ENCODE measurements at places on chromosomes 13 and 19.

- no peak for DNase-seq
These were observed 5.8 kb downstream of the HSPBP1 start for GRCh38 chr19:55273978-55274707.

GRCh38 chr13:56659041-56659471 is 481.7 kb upstream of the PRR20A start:
- DNase-seq, result peak; percentile 44

DNA sequence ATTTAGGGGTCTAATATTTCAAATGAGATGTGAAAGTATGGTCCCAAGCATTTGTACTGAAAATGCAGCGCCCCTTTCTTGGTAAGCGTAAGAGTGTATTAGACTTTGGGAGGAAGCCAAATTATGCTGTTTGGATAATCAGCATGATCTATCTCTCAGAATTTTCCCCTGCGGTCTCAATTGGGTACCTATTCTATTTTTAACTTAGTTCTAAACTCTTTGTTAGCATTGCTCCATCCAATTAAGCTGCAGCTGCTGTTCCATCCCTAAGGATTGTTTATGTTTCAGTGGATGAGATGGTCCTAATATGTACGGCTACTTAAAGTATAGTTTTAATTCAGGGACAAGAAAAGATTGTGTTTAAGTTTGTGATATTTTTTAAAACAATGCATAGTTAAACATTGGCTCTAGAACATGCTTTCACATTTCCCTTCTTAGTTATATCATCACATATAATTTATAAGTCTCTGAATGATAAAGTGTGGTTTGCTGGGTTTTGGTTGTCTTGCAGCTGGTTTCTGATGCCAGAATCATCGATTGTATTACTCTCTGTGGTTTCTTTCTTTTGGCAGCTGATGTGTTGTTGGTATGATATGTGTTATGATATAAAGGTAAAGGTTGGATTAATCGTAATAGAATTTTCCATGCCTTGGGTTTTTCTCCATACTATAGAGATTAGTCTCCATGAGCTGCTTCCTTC is 15.0 kb downstream of the POLR1D start:
- DNase-seq, result no peak

DNA sequence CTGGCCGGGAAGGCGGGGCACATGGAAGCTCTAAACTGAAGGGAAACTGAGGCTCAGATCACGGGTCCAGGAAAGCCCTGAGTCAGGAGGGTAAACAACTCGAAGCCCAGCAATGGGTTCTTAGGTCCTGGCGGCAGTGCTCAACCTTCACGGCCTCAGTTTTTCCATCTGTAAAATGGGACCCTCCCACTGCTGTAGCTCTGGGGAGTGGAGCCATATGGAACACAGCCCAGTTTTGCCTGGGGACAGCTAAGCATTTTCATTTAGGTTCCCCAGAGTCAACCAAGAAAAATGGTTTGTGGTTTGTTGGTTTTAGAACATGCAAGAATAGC is 30.4 kb downstream of the CEBPG start:
- peak; percentile 10 for DNase-seq

DNA sequence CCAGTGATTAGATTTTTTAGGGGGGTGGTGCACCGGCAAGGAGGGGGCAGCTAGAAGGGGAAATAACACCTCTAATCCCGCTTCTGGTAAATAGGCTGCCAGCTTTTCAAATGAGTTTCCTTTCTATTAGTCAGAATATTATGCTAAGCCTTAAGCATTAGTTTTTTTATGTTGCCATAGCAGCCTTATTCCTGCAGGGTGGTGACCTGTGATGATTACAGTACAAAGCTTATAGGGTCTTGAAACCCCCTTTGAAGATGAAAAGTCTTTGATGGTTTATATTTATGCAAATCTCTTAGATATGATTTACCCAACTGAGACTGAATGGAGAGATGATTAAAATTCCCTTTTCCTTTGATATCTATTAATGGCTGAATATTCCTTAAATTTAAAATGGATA is 109.8 kb downstream of the ZIC5 start:
- no peak for DNase-seq

DNA sequence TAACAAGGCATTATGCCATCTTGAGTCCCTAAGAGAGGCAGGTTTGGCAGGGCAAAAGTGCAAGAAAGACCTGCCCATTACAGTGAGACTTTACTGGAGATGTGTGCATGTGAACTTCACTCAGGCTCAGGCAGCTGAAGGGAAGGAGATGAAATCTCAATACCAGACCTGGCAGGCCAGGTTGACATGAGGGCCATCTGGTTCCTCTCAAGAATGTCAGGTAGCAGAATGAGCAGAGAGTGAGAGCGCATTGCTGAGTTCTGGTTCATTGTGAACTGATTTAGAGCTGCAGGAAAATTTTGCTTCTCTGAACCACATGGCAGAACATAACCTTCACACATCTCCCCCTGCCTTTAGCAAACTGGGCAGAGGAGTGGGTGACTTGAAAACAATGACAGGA is 406.3 kb downstream of the GPC5 start:
- no peak for DNase-seq
